ENCODE measurements at places on chromosomes 7 and 10.

GRCh38 chr10:117534321-117535297 lies 7.9 kb upstream of the EMX2 start:
- peaks cover 75% of the 10 kb centered on the region for H3K27me3 ChIP-seq
- H3K4me1 ChIP-seq: peaks cover 18% of the 10 kb centered on the region
- no peak for DNase-seq
- no peak overlapping the region for H3K4me3 ChIP-seq

GRCh38 chr10:70976063-70976695 lies 87.8 kb upstream of the PCBD1 start:
- no peaks in the 10 kb centered on the region for H3K36me3 ChIP-seq
- no peak overlapping the region for H3K27ac ChIP-seq
- no peak for DNase-seq
- no peaks in the 10 kb centered on the region for H3K4me1 ChIP-seq
- H3K27me3 ChIP-seq: peaks cover 12% of the 10 kb centered on the region

- no peaks in the 10 kb centered on the region for H3K27me3 ChIP-seq
- peaks cover 31% of the 10 kb centered on the region for H3K4me1 ChIP-seq
- H3K4me3 ChIP-seq: no peak overlapping the region
- peaks cover 4% of the 10 kb centered on the region for H3K36me3 ChIP-seq
- no peak overlapping the region for H3K27ac ChIP-seq
These were observed 66.8 kb upstream of the CDK1 start for GRCh38 chr10:60711496-60711895.

GRCh38 chr7:95470452-95470851 lies 15.3 kb upstream of the ASB4 start:
- H3K27ac ChIP-seq: no peak overlapping the region
- DNase-seq: peak; percentile 15
- no peaks in the 10 kb centered on the region for H3K36me3 ChIP-seq

- H3K4me3 ChIP-seq: no peak overlapping the region
- H3K27me3 ChIP-seq: no peaks in the 10 kb centered on the region
- no peak overlapping the region for H3K27ac ChIP-seq
- no peak for DNase-seq
- H3K36me3 ChIP-seq: no peaks in the 10 kb centered on the region
- no peaks in the 10 kb centered on the region for H3K4me1 ChIP-seq
These were observed 66.7 kb upstream of the NEUROD6 start for GRCh38 chr7:31407178-31407676.

DNA sequence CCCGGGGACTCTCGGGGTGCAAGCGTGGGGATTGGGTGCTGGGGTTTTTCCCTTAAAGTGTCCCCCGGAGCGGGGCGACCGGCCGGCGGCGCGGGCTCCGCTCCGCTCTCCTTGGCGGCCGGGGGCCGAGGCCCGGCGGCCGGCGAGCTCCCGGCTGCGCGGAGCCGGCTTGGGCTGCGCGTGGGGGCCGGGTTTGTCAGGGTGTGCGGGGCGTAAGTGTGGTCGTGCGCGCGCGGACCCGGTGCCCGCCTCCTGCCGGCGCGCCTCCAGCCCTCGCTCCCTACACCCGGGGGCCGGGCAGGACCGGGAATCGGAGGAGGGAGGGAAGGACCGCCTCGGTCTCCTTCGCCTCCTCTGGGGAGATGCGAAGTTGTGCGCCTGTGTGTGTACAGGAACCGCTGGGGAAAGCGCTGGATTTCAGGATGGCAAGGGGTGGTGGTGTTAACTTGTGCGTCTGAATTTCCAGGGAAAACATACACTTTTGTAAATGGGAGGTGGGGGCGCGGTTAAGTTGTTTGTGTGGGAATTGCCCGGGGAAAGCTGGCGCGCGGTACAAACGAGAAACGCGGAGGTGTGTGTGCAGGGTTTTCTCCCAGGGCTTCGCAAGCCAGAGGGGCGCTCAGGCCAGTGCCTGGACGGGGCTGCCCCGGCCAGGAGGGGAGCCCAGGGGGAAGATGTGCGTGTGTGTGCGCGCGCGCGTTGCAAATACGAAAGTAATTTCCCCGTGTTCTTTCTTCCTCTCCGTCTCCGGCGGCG lies 737 bp downstream of the ZMIZ1 start:
- H3K36me3 ChIP-seq: no peaks in the 10 kb centered on the region
- no peak overlapping the region for H3K27ac ChIP-seq
- H3K4me1 ChIP-seq: peaks cover 21% of the 10 kb centered on the region
- peaks cover 5% of the 10 kb centered on the region for H3K27me3 ChIP-seq
- DNase-seq: peak; percentile 59

DNA sequence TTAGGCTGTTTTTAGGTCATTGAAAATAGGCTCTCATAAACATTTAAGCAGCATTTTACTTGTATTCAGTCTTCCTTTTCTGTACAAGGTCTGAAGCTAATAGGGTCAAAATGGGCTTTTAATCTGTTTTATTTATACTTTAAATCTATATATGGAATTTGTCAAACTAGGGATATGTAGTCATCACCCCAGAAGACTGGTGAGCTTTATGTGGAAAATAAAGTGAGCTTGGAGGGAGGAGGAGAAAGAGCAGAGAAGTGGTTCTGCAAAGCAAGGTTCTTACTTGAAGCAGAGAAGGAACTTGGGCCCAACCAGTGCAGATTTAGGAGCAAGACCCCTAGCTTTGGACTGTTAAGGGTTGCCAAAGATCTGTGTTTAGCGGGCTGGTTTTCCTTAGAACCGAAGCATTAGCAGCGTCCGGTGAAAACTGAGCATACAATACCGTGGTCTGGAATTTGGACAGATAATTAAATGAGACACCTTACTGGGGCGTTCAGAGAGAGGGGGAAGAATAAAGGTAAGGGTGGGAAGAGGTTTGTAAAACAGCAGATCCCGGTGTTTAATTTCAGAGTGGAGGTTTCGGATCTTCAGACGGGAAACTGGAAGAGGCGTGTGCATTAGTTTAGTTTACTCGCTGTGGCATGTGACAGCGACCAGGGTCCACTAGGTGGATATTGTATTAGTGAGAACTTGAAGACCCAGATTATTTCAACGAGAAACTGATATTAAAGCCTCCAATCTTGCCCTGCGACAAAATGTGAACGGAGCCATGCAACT lies 2.4 kb downstream of the BAMBI start:
- peaks cover 56% of the 10 kb centered on the region for H3K27me3 ChIP-seq
- no peak for DNase-seq
- peaks cover 23% of the 10 kb centered on the region for H3K4me1 ChIP-seq

- no peak overlapping the region for H3K4me3 ChIP-seq
- no peaks in the 10 kb centered on the region for H3K36me3 ChIP-seq
- peaks cover 27% of the 10 kb centered on the region for H3K27me3 ChIP-seq
- H3K27ac ChIP-seq: no peak overlapping the region
- no peaks in the 10 kb centered on the region for H3K4me1 ChIP-seq
These were observed 6.8 kb downstream of the VIPR2 start for GRCh38 chr7:159137906-159138305.

DNA sequence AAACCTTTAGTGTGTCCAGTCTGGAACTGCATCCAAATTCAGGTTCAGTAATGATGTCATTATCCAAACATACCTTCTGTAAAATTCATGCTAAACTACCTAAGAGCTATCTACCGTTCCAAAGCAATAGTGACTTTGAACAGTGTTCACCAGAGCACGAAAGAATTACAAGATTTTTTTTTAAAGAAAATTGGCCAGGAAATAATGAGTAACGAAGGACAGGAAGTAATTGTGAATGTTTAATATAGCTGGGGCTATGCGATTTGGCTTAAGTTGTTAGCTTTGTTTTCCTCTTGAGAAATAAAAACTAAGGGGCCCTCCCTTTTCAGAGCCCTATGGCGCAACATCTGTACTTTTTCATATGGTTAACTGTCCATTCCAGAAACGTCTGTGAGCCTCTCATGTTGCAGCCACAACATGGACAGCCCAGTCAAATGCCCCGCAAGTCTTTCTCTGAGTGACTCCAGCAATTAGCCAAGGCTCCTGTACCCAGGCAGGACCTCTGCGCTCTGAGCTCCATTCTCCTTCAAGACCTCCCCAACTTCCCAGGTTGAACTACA lies 694 bp upstream of the FAS start:
- DNase-seq: no peak
- peaks cover 39% of the 10 kb centered on the region for H3K4me1 ChIP-seq
- H3K27me3 ChIP-seq: no peaks in the 10 kb centered on the region
- H3K36me3 ChIP-seq: peaks cover 17% of the 10 kb centered on the region
- H3K4me3 ChIP-seq: peak overlapping the region; percentile 92

DNA sequence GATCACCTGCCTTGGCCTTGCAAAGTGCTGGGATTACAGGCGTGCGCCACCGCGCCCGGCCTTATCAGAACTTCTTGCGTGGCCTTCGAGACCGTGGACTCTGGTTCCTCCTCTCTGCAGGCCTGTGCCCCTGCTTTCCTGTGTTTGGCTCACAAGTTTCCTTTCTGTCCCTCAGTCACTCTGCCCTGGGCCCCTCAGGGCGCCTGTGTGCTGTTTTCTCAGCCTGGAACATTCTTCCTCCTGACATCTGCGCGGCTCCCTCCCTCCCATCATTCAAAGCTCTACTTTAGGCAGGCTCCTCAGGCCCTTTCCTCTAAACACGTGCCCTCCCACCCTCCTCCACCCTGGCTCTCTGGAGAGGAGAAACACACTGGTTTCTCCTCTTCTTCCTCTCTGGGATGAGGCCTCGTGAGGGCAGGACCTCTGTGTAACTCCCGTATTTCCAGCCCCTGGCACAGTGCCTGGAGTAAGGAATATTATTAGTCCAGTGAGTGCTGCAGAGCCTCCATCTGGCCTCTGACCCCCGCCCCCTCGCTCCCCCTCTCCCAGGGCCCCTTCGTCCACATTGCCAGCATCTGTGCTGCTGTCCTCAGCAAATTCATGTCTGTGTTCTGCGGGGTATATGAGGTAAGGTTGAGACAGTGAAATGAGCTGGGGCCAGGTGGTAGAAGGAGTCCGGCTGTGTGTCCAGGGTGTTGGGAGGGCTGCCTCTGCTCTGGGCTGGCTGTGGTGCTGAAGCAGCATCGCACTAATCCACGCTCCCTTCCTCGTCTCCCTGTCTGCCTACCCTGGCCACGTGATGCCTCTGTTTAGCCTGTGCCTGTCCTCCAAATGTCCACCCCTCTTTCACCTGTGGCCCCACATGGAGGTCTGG lies 7.1 kb downstream of the CLCN1 start:
- H3K4me3 ChIP-seq: no peak overlapping the region
- no peaks in the 10 kb centered on the region for H3K36me3 ChIP-seq
- no peak for DNase-seq
- H3K27me3 ChIP-seq: no peaks in the 10 kb centered on the region
- H3K27ac ChIP-seq: no peak overlapping the region

DNA sequence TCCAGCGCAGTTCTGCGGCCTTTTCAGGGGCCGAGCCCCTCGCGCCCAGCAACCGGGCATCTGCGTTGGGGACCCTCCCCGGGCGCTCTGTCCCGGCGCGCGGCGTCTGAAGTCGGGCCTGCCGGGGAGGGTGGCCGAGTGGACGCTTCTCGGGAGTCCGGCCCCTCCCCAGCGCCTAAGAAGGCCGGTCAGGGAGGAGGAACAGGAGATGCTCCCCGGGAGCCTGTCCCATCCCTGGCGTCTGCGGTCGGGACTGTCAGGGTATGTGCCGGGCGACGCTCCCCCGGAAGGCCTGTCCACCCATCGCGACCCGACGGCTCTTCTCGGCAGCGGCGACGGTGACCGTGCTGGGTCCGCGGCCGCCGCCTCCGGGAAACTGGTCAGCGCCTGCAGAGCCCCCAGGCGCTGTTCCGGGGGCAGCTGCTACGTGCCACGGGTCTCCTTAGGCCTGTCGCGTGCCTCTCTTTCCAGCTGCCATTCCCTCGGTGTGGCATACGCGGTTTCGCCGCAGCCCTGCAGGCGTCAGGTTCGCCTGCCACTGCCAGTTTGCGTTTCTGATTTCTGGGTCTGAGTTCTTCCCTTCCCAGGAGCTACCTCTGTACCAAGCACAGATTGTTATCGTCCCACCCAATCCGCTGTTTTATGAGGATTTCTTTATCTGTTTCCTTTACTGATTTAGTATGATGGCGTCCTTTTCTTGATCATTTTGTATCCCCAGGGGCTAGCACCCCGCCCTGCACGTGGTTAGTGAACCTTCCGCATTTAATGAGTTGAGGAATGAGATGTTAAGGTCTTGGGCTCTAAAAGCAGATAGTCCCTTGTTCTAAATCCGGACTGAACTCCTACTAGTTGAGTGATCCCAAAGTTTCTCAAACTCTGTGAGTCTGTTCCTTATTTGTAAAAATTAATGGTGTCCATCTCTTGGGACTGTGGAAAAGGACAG lies 782 bp downstream of the IFIT5 start:
- peaks cover 49% of the 10 kb centered on the region for H3K4me1 ChIP-seq
- DNase-seq: peak; percentile 42
- peaks cover 23% of the 10 kb centered on the region for H3K36me3 ChIP-seq
- no peaks in the 10 kb centered on the region for H3K27me3 ChIP-seq
- peak overlapping the region; percentile 85 for H3K4me3 ChIP-seq

- DNase-seq: no peak
- peaks cover 23% of the 10 kb centered on the region for H3K4me1 ChIP-seq
- no peak overlapping the region for H3K27ac ChIP-seq
- peaks cover 28% of the 10 kb centered on the region for H3K27me3 ChIP-seq
These were observed 189.4 kb upstream of the SHH start for GRCh38 chr7:156001496-156002260.

GRCh38 chr7:150879345-150879744 lies 27.0 kb downstream of the AOC1 start:
- no peak overlapping the region for H3K4me3 ChIP-seq
- peaks cover 9% of the 10 kb centered on the region for H3K4me1 ChIP-seq
- H3K27ac ChIP-seq: no peak overlapping the region

- H3K4me3 ChIP-seq: no peak overlapping the region
- no peaks in the 10 kb centered on the region for H3K36me3 ChIP-seq
- no peaks in the 10 kb centered on the region for H3K4me1 ChIP-seq
- no peak overlapping the region for H3K27ac ChIP-seq
- DNase-seq: no peak
These were observed 259.2 kb downstream of the TNS3 start for GRCh38 chr7:47322731-47323130.

GRCh38 chr7:99252166-99252895 lies 20.3 kb upstream of the MYH16 start:
- H3K27me3 ChIP-seq: no peaks in the 10 kb centered on the region
- no peak overlapping the region for H3K27ac ChIP-seq
- no peak overlapping the region for H3K4me3 ChIP-seq
- no peaks in the 10 kb centered on the region for H3K36me3 ChIP-seq
- DNase-seq: no peak

GRCh38 chr7:129786825-129787563 lies 165.8 kb downstream of the UBE2H start:
- peaks cover 38% of the 10 kb centered on the region for H3K4me1 ChIP-seq

GRCh38 chr10:112348759-112349158 lies 25.2 kb upstream of the ACSL5 start:
- no peak overlapping the region for H3K4me3 ChIP-seq
- DNase-seq: no peak
- no peaks in the 10 kb centered on the region for H3K4me1 ChIP-seq

- H3K4me3 ChIP-seq: no peak overlapping the region
- no peak for DNase-seq
- H3K36me3 ChIP-seq: no peaks in the 10 kb centered on the region
- no peak overlapping the region for H3K27ac ChIP-seq
- H3K4me1 ChIP-seq: no peaks in the 10 kb centered on the region
These were observed 180.5 kb upstream of the CCDC6 start for GRCh38 chr10:60086862-60087261.

DNA sequence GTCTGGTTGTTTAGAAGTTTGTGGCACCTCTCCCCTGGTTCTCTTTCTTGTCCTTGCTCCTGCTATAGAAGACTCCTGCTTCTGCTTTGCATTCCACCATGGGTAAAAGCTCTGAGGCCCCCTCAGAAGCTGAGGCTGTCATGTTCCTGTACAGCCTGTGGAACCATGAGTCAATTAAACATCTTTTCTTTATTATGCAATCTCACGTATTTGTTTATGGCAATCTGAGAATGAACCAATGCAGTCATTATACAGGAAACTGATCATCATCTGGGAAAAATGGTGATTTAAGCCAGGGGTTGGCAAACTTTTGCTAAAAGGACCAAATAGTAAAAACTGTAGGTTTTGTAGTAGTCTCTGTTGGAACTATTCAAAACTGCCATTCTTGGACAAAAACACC lies 175.4 kb downstream of the CSTF2T start:
- no peak for DNase-seq
- H3K27ac ChIP-seq: no peak overlapping the region
- H3K4me1 ChIP-seq: no peaks in the 10 kb centered on the region
- H3K36me3 ChIP-seq: no peaks in the 10 kb centered on the region
- no peaks in the 10 kb centered on the region for H3K27me3 ChIP-seq
- H3K4me3 ChIP-seq: no peak overlapping the region

Data from activated naive CD4-positive, alpha-beta T cell treated with anti-CD3 and anti-CD28 coated beads for 36 hours (primary cell).